T-helper 17 cell (primary cell): ENCODE measurements at places on chromosomes 4 and X. TPM values are rescaled to one million over a fixed set of nuclear protein-coding genes. Genes with fewer than 3 reads are reported as not detected.

The VSIG4 gene
- total RNA-seq = 0.60 TPM

- H3K27me3 ChIP-seq = no peaks in the 10 kb centered on the region
- DNase-seq = no peak
- H3K27ac ChIP-seq = no peak overlapping the region
- no peaks in the 10 kb centered on the region for H3K4me1 ChIP-seq
Observed at GRCh38 chrX:120813982-120814381, 61.7 kb downstream of the CT47B1 start.

DNA sequence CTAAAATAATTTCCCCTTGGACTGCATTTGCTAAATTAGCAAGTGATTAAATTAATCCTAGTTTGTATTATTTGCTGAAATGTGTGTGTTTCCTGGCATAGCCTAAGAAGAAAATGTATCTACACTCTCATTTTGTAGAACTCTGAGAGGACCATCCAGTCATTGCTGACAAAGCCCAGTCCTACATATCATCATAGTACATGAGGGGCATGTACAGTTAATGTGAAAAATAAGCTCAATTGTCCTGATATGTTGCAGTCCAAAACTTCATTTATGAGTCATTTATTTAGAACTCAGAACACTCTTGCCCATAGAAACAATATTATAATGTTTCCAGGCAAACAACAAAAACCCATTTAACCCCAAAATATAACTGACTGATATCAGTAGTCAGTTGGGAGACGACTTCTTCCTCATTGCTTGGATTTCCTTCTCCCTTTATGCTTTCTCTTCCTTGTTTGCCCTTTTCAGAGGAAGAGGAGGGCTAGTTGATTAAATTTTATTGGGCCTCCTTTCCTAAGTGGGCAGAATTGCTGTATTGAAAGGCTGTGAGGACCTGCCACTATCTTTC, 26.9 kb upstream of the BBS12 start:
- H3K4me3 ChIP-seq = no peak overlapping the region
- H3K27me3 ChIP-seq = peaks cover 44% of the 10 kb centered on the region
- H3K36me3 ChIP-seq = no peaks in the 10 kb centered on the region
- H3K27ac ChIP-seq = no peak overlapping the region
- peaks cover 6% of the 10 kb centered on the region for H3K4me1 ChIP-seq

- H3K27ac ChIP-seq = peak overlapping the region; percentile 47
- peak overlapping the region; percentile 90 for H3K4me3 ChIP-seq
- DNase-seq = peak; percentile 29
- H3K4me1 ChIP-seq = peaks cover 6% of the 10 kb centered on the region
Observed at GRCh38 chrX:101658661-101659491, 774 bp downstream of the ARMCX2 start.

DNA sequence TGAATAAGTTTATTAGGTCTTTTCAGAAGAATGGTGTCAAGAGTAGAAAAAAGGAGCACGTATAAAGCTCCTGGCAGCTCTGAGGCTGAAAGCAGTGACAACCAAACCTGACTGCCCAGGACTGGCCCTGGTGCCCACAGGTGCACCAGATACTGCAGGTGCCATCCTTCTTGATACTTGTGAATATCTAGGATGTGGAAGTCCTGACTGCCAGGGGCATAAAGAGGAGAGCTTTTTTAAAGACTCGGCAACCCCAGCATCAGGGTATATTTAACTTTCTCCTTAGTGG, 60.7 kb downstream of the TMEM150C start:
- no peaks in the 10 kb centered on the region for H3K4me1 ChIP-seq
- H3K27me3 ChIP-seq = peaks cover 7% of the 10 kb centered on the region
- H3K27ac ChIP-seq = no peak overlapping the region
- no peak overlapping the region for H3K4me3 ChIP-seq

DNA sequence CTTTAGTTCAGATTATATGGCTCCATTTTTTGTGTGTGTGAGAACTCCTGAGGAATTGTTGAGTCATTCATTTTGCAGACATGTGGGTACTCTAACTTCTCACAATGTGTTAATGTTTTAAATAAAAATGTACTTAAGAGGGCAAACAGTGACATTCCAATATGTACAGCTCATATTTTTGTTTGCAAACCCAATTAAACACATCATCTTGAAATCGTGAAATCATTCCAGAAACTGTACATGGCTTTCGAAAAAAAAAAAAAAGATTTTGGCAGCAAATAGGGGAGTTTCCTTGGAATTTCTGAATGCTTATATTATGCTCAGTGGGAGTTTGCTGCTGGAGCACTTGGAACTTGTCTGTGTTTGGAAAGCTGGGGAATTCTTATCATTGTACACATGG, 85.0 kb downstream of the HPGD start:
- no peak for DNase-seq
- H3K4me3 ChIP-seq = no peak overlapping the region
- H3K4me1 ChIP-seq = no peaks in the 10 kb centered on the region
- H3K36me3 ChIP-seq = no peaks in the 10 kb centered on the region
- H3K27me3 ChIP-seq = no peaks in the 10 kb centered on the region
- H3K27ac ChIP-seq = no peak overlapping the region
